ENCODE measurements at places on chromosomes 12 and 14.

DNA sequence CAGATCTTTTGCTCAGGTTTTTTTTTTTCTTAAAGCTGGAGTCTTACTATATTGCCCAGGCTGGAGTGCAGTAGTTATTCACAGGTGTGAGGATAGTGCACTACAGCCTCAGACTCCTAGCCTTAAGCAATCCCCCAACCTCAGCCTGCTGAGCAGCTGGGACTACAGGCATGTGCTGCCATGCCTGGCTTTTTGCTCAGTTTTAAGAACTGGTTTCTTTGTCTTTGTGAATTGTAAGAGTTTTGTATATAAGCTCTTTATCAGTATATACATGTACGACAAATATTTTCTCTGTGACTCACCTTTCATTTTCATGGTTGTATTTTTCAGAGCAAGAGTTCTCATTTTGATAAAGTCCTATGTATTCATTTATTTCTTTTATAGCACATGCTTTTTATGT lies 33.3 kb upstream of the C2CD5 start:
- no peak for DNase-seq

- no peak for DNase-seq
Measured at GRCh38 chr12:27782481-27782880, 2.4 kb upstream of the MANSC4 start.

DNA sequence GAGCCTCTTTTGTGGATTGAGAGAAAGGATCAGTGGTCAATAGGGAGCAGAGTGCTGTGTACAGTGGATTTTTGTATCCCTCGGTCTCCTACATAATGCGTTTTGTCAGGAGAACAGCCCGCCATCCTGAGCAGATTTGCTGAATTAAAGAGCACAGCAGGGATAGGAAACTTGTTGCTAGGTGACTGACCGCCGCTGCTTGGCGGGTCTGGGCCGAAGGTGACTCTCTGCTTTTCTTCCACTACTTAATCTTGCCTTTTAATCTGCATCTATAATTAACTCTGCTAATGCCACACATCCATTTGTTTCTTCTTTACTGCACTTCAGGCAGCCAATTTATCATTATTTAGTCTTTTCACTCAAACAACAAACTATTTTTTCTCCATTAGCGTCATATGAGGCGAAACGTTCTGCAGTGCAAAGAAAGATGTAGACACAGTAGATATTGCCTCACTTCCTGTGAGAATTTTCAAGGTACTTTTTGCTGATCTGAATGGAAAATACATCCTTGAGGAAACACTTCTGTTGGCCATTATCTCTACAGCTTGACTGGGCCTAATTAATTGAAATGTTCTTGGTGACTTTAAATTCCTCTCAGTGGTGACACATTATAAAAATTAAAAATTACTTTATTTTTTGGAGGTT lies 108.0 kb downstream of the PPM1A start:
- no peak for DNase-seq

DNA sequence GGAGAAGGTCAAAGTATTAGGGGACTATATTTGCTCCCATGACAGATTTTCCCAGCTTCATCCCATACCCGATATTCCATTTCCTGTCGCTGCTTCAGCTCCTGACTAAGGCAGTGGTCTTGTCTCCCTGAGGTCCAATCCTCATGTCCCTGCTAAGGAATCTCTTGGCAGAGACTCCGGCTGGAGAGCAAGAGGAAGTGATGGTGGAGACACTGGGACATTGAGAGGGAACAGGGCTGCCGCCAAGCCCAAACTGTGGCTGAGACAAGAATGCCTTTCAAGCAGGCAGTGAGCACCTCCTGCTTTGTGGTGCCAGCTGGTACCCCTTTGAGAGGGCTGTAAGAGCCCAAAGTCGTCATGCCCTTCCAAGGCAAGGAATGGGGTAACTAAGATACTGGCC lies 5.5 kb downstream of the SP7 start:
- no peak for DNase-seq

- DNase-seq = no peak
Measured at GRCh38 chr14:33589334-33589733, 361.5 kb downstream of the EGLN3 start.

Measured in activated T-cell treated with anti-CD3 and anti-CD28 coated beads for 4 hours (primary cell).